GM12892 (cell line): ENCODE measurements at places on chromosomes 16 and 17.

DNA sequence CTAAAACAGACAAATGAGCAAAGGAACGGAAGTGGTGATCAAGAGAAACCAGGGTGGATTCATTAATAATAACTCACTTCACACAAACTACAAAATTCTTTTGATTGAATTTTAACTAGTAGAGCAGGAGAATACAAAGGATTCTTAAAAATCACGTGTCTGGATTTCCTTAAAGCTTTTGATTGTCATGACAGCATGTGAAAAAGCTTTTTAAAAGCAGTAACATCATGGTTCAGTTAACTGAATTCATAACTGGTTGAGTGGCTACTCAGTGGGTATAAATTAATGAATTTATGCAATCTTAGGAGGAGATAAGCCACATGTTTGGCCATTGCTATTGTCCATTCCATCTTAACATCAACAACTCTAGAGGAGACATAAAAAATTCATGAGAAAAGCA, 333.2 kb downstream of the SLC39A11 start:
- no peak for DNase-seq

- DNase-seq, result no peak
Measured at GRCh38 chr16:51818342-51818944, 667.4 kb upstream of the SALL1 start.

DNA sequence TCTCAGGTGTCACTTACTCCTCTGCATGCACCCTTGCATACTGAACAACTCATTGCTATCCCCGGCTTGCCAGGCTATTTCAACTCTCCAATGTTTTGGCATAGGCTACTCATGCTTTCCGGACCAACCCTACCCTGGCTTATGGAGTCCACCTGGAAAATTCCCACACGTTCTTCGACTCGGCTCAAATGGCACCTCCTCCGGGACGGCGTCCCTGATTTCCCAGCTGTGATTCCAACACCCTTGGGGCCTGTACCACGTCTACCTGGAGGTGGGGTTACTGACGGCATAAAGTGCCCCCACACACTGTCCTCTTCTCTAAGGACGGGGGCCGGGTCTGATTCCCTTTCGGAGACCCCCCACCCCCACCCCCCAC, 498 bp downstream of the SMYD4 start:
- no peak for DNase-seq

DNA sequence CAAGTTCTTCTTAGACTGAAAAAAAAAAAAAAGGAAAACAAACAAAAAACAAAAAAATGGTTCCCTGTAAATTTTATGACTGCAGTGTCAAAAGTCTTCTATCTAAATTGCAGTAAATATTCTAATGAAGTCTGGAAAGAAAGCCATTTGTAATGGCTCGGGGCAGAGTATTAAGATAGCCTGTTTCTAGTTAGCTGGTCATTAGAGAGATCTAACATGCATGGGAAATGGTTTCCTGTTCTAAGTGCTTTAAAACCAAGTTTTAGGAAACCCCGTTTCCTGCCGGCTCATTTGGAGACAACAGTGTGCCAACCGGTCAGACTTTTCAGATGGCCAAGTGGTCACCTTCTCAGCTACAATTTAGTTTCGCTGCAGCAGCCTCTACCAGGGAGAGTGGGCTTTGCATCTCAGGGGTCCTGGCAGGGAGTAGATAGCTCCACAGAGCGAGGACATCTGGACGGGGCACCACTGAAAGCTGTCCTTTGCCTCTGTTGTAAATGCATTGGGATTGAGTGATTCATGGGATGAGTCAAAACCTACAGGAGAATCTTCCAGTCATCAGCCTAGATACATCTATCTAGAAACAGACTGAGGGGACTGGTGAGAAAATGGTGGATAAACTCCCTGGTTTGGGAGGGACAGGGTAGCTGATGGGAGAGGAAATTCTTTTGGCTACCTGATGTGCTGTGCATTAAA, 473.2 kb upstream of the SALL1 start:
- DNase-seq, result no peak

DNA sequence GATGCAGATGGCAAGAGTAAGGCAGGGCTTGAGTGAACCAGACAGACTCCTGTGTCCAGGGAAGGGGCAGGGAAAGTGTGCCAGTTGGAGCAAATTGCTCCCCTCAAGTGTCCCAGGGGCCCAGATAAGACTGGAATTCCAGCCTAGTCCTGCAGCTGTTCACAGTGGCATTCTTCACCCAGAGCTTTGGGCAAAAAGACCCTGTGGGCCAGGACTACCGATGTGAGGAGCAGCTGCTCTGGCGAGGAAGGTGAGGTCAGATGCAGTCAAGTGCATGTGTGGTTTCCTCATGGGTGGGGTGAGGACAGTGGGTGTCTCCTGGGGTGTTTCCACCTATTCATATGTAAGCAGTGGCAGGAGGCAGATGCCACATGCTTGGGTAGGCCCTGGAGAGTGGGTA, 14.3 kb downstream of the NEUROD2 start:
- no peak for DNase-seq

DNA sequence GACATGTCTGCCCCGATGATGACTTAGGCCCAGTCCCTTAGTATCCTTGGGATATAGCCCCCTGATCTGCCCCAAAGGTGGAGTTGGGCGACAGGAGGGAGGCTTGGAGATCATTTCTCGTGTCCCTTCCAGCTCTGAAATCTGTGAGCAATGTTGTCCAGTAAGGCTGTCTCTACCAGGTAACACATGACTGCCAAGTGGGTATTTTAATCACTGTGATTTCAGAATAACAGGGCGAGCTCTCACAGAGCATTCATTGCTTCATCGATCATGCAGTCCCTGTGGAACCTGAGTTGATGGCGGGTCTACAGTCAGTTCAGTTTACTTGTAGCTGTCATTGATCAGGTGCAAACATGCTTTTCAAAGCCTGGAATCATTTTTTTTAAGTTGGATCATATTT, 39.2 kb downstream of the KSR1 start:
- no peak for DNase-seq
